Uterine smooth muscle cell (primary cell): ENCODE measurements at places on chromosomes 16 and 17. TPM values are rescaled to one million over a fixed set of nuclear protein-coding genes. Genes with fewer than 3 reads are reported as not detected.

GUCY2D gene
- under 0.01 TPM in 2 replicates for total RNA-seq

ABCA6 gene
- 7.9 and 9.7 TPM in 2 replicates for total RNA-seq

DNASE1L2 gene
- 0.44 and 0.87 TPM in 2 replicates for total RNA-seq

DPEP2 gene
- total RNA-seq = not detected in 2 replicates

SLFN5 gene
- 139 and 188 TPM in 2 replicates for total RNA-seq

CCDC57 gene
- 21.7 and 22.1 TPM in 2 replicates for total RNA-seq

NME3 gene
- 34.6 and 65.0 TPM in 2 replicates for total RNA-seq

SSH2 gene
- total RNA-seq = 5.7 and 7.4 TPM in 2 replicates
